Prostate gland (tissue), 2 donors: ENCODE measurements at places on chromosomes 1 and 21.
A peak's percentile ranks its signal among the peaks of the same experiment; 100 is the strongest.

- H3K36me3 ChIP-seq: no peaks in the 10 kb centered on the region
- no peaks in the 10 kb centered on the region for H3K27me3 ChIP-seq
- H3K27ac ChIP-seq: no peak overlapping the region
- no peak for DNase-seq
Observed at GRCh38 chr1:244868484-244869363, 4.4 kb upstream of the HNRNPU start.

GRCh38 chr21:34061983-34062382 lies 11.4 kb upstream of the MRPS6 start:
- no peak overlapping the region for H3K4me3 ChIP-seq
- DNase-seq: no peak
- no peaks in the 10 kb centered on the region for H3K4me1 ChIP-seq
- no peak overlapping the region for H3K27ac ChIP-seq

GRCh38 chr1:2560299-2561073 lies 4.3 kb downstream of the TNFRSF14 start:
- H3K27ac ChIP-seq: no peak overlapping the region
- no peaks in the 10 kb centered on the region for H3K27me3 ChIP-seq
- DNase-seq: no peak

DNA sequence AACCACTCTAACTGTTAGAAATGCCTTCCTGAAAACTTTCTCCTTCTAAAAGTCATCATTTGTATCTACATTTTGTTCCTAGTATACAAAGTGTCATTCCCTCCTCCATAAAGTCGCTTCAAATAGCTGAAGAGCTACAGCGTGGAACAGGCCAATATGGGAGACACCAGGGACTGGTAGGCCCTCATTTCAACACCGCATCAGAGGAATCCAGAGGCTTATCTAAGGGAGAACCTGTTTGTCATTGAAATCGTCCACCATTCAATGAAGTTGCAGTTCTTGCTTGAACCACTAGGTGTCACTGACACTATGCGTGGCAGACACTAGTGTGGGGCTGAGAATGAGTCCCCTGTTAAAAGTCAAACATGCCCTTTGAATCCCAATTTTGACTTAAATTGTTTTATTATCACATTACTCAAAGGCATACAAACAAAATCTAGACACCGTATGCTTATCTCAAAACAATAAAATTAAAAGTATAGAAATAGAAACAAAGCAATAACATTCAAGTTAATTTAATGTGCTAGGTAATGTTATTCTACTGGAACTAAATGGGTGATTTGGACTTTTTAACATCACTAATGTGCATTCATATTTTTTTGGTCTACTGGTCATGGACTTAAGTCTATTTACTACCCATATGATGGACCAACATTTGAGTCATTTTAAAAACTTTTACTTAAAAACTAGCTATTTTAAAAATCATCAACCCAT lies 182.3 kb downstream of the FCRL5 start:
- H3K27ac ChIP-seq: no peak overlapping the region
- no peaks in the 10 kb centered on the region for H3K36me3 ChIP-seq
- no peaks in the 10 kb centered on the region for H3K27me3 ChIP-seq
- peak; percentile 32 for DNase-seq
- H3K4me1 ChIP-seq: no peaks in the 10 kb centered on the region

GRCh38 chr1:184822267-184822666 lies 67.6 kb upstream of the EDEM3 start:
- H3K36me3 ChIP-seq: no peaks in the 10 kb centered on the region
- H3K27ac ChIP-seq: peak overlapping the region; percentile 42
- H3K4me3 ChIP-seq: no peak overlapping the region
- H3K27me3 ChIP-seq: no peaks in the 10 kb centered on the region

DNA sequence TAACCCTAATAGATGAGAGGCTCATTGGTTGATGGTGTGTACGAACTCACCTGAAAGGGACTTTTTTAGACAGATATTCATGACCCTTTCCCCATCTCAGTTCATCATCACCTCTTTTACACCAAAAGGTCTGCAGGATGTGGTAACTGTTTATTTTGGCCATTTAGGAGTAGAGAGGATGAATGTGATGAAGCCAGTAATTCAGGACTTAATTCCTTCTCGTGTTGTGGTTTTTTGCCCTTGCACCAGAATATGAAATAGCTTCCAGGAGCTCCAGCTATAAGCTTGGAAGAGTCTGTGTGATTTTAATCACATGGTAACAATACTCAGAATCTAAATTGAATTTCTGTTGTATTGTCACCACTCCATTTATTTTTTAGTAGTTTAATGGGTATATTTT lies 189.4 kb upstream of the KCTD3 start:
- no peak overlapping the region for H3K27ac ChIP-seq
- no peak overlapping the region for H3K4me3 ChIP-seq
- no peaks in the 10 kb centered on the region for H3K36me3 ChIP-seq
- H3K27me3 ChIP-seq: no peaks in the 10 kb centered on the region
- H3K4me1 ChIP-seq: no peaks in the 10 kb centered on the region

DNA sequence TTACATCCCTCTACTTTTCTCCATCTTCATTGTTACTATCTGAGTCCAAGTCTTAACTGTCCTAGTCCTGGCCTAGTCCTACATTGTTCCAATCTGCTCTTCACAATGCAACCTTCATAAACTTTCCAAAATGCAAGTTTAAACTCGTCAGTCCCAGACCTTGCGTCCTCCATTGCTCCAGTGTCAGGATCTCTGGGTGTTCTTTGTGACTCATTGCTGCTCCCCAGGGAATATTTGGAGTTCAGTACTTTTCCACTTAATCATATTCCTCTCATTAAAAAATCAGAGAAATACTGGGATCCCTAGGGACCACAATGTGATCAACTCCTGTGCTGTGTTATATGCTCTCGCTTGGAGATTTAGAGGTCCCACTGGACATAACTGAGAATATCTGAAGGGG lies 18.0 kb upstream of the KPRP start:
- no peaks in the 10 kb centered on the region for H3K36me3 ChIP-seq
- DNase-seq: no peak
- H3K27me3 ChIP-seq: no peaks in the 10 kb centered on the region
- no peaks in the 10 kb centered on the region for H3K4me1 ChIP-seq
- no peak overlapping the region for H3K4me3 ChIP-seq
